Forelimb muscle (tissue), 1 donor: ENCODE measurements at places on chromosomes 16 and 17.

DNA sequence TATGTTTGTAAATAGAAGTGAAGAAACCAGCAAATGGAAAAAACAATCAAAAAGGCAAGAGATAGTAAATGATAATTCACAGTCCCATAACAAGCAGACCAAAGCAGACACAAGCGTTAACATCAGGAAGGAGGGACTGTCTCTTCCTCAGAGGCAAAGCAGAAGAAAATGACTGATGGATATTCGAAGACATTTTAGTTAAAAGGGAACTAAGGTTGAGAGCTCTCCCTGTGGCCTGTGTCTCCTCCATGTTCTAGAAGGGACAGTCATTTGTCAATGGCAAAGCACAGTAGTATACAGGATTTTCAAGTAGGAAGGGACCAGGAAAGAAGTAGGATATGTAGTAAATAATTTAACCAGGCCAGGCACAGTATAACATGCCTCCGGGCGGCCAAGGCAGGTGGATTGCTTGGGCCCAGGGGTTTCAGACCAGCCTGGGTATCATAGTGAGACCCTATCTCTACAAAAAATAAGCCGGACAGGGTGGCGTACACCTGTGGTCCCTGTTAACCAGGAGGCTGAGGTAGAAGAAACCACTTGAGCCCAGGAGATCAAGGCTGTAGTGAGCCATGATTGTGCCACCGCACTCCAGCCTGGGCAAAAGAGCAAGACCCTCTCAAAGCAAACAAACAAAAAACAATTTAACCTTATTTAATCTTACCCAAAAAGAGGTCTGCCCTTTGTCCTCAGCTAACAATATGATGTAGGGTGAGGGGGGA is 3.7 kb downstream of the ZDHHC7 start:
- DNase-seq = no peak

- no peak for DNase-seq
Observed at GRCh38 chr16:23976524-23976923, 140.7 kb downstream of the PRKCB start.

- DNase-seq = peak; percentile 8
Observed at GRCh38 chr16:53664724-53665345, 38.8 kb downstream of the RPGRIP1L start.

- DNase-seq = no peak
Observed at GRCh38 chr17:63698381-63698885, 1.5 kb downstream of the LIMD2 start.

- DNase-seq = no peak
Observed at GRCh38 chr16:65229191-65229662, 107.4 kb upstream of the CDH11 start.

- no peak for DNase-seq
Observed at GRCh38 chr17:80724775-80725266, 180.2 kb downstream of the RPTOR start.

DNA sequence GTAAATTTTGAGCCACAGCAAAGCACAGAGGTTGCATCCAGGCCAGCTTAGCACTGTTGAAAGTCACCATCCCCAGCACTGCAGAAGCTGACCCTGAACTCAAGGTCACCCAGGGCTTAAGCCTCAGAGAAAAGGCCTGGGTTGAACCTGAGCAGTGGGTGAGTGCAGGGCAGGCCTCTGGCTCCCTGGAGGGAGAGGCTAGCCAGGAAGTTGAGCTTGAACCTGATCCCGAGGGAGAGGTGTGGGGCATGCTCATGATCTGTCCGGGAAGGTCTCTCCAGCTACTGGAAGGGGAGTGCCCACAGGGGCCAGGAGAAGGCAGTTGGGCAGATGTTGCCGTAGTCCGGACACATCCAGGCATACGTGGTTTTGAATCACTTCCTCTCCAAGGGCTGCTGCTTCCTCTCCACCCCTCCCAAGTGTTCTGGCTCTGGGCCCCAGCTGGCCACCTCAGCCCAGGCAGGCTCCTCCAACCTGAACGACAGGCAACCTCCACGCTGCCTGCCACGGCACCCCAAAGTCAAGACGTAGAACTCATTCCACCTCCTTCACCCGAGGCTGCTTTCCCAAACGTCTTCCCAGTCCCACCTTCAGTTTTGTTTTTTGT is 18.4 kb downstream of the CARHSP1 start:
- no peak for DNase-seq

GRCh38 chr17:61464130-61464842 is 12.1 kb downstream of the TBX4 start:
- DNase-seq = no peak

DNA sequence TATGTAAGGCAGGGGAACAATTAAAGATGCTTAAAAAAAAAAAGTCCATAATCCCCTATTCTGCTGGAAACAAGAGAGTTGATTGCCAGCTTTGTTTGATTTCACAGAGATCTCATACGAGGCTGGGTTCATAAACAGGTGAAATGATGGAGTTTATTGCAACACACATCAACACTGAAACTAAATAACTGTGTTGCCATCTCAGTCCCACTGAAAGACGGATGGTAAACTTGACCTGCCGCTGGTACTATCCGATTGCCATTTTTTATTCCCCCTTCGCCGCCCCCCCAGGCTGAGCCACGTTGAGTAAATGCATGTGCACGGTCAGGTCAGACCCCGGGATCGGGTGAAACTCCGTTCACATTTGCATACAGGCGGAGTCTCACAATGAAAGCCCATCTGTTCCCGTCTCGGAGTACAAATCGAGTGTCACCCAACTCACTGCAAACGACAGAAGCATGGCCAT is 119.2 kb downstream of the SKAP1 start:
- DNase-seq = no peak

DNA sequence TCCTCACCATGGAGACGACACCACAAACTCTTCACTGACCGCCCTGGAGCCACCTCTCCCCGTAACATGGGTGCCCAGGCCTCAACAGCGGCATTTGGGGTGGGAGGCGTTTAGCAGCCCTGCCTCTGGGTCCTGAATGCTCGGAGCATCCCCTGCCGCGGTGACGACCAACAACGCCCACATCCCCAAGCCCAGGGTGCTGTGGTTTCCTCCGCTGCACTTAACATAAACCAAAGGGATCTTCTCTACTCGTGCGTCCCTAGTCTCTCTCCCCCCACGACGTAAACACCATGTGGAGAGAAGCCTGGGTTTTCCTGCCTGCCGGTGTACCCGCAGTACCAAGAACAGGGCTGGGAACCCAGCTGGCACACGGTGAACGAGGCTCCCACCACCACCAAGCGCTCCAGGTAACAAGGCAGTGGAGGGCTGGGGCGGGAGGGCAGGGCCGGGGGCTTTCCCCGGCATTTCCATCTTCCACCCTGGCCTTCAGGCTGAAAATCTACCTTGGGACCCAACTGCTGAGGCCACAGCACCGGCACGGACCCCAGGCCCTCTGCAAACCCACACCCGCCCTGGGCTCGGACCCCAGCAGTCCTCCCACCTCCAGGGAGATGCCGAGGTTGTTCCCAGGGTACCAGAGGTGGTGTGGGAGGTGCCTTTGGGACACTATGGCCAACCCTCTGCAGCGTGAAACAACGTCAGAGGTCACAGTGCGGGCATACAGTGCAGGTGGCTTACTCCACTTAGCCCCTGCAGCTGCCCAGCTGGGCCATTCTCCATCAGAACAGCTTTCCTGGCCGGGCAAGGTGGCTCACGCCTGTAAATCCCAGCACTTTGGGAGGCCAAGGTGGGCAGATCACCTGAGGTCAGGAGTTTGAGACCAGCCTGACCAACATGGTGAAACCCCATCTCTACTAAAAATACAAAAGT is 54.3 kb downstream of the TIMM22 start:
- DNase-seq = no peak

- DNase-seq = no peak
Observed at GRCh38 chr17:29594519-29595090, 1.7 kb downstream of the ANKRD13B start.

- DNase-seq = no peak
Observed at GRCh38 chr17:82098939-82099763, 1.1 kb upstream of the FASN start.

DNA sequence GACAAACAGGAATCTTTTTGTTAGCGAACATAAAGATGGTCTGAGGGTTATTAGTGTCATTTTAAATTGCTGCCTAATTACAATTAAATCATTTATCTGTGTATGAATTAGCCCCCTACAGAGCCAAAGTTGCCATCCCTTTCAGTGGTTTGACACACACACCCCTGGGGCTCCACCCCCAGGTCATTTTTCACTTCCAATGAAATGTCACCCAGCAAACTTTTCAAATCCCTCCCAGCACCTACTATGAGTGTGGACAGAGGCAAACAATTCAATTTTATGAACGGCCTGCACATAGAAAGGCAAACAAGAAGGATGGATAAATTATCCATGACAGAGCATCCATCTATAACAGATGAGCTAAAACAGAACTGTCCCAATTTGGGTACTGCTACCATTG is 2.4 kb downstream of the MYH10 start:
- DNase-seq = no peak

DNA sequence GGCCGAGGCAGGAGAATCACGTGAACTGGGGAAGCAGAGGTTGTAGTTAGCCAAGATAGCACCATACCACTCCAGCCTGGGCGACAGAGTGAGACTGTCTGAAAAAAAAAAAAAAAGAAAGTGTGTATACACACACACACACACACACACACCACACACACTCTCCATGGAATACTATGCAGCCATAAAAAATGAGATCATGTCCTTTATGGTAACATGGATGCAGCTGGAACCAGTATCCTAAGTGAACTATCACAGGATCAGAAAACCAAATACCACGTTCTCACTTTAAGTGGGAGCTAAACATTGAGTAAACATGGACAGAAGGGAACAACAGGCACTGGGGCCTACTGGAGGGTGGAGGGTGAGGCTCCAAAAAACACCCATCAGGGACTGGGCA is 16.7 kb downstream of the NDUFAB1 start:
- DNase-seq = no peak

DNA sequence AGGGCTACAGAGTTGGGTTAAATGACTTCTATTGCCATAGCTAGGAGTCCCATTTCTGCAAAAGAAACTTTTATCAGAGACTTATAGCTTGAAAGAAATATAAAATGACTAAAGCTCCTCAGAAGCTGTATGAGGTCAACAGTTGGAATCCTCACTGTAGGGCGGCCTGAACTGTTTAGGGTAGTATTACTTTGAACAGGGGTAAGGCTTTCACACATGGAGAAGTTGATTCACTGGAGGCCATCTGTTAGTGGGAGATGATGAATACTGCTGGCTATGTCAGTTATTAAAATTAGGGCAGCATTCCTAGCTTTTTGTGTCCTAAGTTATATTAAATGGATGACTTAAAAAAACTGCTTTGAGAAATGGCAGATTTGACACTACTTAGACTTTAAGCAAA is 6.0 kb downstream of the TTC19 start:
- DNase-seq = no peak

DNA sequence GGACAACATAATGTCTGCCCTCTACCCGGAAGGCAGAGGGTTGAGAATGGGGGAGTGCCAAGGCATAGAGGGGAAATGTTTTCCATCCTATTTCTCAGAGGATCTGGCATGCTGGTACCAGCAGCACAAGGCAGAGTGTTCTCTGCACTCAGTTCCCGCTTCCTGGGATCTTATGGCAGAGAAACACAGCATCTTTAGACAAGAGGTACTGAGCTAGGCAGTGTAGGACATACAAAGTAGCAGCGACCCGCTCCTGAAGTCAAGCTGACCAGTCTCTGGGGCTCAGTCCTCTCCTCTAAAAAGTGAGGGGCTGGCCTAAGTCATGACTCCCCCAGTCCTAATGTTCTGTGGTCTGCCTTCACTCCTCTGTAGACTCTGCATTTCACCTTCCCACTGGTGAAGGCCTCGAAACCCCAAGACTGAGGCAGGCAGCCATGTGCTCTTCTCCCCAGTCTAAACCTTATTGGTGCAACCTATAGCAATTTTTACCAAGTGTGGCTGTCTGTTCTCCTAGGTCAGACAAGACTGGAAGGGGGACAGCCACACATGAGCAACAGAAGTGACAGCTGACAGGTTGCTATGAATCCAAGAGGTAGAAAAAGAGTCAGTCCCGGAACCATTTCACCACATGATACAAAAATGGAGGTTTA is 11.3 kb upstream of the TSPOAP1 start:
- no peak for DNase-seq

DNA sequence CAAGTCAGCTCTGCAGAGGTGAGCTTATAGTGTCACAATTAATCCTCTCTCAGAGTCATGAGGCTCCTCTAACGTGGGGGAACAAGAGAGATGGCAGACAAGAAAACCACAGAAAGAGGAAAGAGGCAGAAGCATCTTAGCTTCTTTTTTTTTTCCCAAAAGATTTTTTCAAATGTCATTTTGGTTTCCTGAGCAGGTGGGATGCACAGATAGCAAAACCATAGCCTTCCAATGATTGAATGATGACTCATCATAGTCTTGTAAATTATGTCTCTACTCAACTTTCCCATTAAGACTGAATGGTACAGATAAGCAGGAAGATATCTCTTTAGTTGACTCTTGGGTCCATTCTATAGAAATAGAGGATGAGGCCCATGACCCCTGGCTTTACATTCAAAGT is 162.8 kb upstream of the ZFHX3 start:
- no peak for DNase-seq

GRCh38 chr17:39197380-39198185 is at the start of gene CACNB1:
CACNB1 (minus strand) TSS chr17:39197669; CDS start chr17:39197495, 174 bp downstream.
- no peak for DNase-seq

DNA sequence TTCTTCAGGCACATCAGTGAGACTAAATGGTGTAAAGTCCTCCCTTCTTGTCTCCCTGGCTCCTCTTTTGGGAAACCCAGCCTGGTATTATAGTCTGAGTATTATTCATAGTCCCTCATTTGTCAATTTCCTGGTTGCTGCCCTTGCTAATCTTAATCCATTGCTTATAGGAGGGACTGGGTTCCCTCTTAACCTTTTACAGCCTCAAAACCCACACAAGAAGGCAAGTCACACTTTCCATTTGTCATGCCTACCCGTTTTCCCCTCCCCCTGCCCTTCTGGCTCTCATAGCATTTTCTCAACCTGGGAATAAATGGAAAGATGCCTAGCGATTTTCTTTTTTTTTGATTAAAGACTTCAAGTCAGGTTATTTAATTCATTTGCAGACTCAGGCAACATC is 124.8 kb downstream of the MAP2K6 start:
- no peak for DNase-seq

DNA sequence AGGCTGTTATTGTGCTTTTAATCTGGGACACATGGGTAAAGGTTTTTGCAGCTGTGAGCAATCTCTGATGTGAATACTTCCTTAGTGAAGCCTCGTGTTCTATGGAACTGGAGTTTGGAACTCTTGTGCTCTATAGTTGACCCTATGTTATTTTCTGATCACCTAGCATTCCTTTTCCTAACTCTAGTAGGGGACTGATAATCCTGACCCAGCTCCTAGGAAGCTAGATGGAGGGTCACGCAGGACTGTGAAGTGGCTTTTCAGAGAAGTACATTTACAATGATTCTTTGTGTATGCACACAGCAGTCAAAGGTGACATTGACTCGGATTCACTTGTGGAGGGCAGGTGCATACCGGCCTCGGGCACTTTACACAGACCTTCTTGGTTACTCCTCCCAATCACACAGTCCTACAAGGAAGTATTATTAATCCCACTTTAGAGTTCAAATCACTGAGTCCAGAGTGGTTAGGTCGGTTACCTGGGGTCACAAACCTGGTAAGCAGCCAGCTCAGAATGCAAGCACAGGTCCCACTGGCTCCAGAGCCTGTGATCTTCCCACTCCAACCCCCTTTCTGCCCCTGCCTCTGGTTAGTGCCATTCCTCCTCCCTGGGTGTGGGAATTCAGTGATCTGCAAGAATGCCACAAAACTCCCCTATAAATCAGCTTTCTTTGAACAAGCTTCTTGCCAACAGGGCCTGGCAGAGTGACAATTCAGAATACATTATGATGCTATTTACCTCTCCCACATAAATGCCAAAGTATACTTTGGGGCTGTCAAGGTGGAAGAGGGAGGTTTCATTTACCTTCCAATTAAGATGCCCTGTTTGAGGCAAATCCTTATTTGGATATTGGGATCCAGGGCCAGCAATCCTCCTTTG is 7.1 kb downstream of the CHD9NB start:
- DNase-seq = no peak
